GM18507 (cell line): ENCODE measurements at places on chromosomes 5 and 9.

GRCh38 chr5:96875791-96876291 is 459 bp upstream of the ERAP2 start:
- DNase-seq = no peak

GRCh38 chr5:137760719-137761516 is 6.8 kb upstream of the HNRNPA0 start:
- no peak for DNase-seq

DNA sequence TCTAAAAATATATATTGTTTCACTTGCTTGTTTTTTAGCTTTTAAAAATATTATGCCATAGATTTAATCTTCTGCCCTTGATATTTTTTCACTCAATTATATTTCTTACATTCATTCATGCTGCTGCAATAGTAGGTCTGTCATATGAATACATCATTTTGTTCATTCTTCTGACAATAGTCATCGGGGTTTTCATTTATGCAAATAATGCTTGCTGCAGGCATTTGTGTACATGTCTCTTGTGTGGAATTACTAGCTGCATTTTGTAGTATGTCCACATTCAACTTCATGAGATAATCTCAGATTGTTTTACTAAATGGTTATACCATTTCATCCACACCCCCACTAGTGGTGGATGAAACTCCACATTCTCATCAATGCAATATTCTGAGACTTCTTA is 5.3 kb upstream of the PLPP1 start:
- no peak for DNase-seq

DNA sequence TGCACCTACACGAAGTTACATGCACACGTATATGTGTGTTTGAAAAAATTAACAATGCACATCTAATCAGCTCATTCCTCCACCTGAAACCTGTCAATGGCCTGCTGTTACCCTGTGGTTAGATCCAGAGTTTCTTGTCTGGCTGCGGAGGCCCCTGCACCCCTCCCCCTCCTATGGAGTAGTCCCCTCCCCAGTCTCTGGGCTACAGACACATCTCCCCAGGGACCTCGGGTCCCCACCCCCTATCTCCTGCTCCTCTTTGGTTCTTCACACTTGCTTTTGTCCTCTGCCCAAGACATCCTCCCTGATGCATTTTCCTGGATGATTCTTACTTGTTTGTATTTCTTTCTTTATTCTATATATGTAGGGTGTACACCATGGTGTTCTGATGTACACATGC is 27.2 kb downstream of the FAM240B start:
- no peak for DNase-seq

GRCh38 chr9:134243778-134244467 is 79.6 kb upstream of the RNU6ATAC start:
- no peak for DNase-seq

DNA sequence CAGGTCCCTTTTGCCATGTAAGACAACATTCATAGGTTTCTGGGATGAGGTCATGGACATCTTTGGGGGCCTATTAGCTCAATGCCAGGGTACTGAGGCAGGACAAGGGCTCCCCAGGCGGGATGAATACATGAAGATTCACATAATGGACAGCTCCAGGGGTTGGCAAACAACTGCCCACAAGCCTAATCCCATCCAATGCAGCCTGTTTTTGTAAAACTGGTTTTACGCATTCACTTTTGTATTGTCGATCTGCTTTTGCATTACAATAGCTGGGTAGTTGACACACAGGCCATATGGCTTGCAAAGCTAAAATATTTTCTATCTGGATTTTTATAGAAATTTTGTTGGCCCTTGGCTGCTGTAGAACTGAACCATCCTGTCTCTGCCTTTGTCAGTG is 248.5 kb upstream of the PANK3 start:
- DNase-seq = no peak

DNA sequence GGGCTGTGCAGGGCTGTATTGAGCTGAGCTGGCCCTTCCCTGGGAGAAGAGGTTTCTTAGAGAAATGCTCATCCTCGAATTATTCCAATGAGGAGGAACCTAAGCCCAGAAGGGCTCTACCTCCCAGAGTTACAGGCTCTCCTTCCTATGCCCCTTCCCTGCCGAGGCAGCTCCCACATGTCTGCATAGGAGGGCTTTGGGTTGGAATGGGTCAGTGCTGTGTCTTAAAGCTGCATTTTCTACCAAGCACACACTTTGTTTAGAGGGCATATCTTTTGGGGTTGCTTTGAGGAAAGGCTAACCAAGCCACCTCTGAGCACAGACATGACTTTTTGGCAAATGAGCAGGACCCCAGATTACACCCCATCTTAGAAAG is 9.1 kb downstream of the NEK6 start:
- DNase-seq = no peak
